ENCODE measurements at places on chromosomes 11 and 22.

DNA sequence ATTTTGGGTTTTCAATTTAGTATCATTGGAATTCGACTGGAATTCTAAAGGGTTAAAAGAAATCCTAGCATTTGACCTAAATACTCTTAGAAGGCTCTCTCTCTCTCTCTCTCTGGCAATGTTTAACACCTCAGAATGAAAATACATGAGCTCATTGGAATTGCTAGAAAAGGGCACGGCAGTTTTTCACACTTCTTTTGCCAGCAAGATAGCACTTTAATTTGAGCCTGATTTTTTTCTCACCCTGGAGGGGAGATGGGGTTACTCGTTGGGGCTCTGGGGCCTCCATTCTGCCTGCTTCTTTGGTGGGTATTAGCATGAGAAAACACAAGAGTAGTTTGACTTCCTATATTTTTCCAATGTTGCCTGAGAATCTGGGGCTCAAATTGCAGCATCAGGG is 22.8 kb upstream of the CLMP start:
- no peak for DNase-seq

DNA sequence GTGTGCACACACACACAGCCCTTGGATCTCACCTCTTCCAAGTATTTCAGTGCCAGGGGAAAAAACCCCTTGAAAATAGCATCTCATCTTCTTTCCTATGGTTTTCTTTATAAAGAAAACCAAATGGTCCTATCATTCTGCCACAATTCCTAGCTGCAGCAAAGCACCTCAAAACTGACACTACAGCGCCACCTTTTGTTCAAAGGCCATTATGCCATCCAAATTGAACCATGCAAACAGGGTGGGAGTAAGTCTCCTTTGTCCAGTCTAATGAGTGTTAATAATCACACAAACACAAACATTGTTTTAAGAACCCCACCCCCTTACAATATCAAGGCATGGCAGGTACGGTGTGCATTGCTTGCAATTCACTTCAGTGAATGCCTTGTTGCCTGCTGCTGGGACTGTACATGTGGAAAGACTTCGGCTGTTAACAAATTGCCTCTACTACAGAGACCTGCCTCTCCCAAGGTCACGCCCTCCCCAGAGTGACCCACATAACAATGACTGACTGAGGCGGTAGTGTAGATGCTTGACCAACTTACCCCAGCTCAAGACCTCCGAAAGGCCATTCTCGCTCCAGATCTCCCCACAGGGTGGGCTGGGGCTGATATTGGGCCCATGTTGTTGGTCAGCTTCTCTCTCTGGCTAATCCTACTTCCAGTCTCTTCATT is 31.7 kb downstream of the FAM181B start:
- DNase-seq, result peak; percentile 6

DNA sequence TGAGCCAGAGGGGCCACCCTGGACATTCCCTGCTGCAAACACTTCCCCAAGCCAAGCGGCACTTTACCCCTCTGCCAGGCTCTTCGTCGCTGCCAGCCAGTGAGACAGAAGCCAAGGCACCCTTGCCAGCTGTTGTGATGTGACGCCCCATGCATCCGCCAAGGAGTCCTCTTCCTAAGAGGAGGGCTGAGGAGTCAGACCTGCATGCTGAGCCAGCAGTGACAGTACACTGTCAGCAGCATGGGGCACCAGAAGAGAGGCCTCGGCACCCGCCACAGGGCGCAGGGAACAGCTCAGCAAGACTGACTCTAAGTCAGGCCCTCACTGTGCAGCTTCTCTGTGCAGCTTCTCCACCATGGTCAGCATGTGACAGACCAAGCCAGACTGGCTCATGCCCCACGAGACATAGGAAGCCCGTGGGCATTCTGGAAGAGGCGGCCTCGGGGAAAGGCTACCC is 26.4 kb downstream of the VPS37C start:
- DNase-seq, result no peak

DNA sequence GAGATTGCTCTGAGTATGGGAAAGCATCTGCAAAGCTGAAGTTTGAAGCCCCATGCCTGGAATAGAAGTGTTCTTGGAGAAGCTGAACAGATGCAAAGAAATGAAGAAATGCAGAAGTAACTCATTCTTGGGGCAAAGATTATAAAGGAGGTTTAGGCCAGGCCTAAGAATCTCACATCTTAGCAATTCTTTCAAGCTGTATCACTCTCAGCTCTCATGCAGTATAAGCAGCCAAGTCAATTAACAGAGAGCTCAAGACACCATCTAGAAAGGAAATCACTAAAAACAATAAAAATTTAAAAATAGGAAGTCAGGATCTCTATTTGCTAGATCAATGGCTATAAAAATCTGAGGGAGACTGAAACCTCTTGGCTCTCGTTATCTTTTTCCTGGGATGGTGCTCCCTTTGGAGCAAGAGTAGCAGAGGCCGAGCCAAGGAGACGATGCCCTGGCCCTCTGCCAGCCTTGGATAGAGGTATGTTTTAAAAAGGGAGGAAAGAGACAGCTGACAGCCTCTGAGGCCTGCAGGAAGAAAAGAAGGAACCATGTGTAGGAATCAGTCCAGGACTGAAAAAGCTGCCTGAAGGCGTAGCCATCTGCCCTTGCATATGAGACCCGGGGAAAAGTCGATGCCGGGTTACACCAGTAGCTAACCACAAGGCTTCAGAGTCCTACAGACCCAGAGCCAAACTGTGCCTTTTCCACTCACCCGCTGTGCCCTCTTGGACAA is 229.8 kb downstream of the BLID start:
- no peak for DNase-seq

GRCh38 chr11:15605094-15605493 is 490.4 kb downstream of the INSC start:
- no peak for DNase-seq

DNA sequence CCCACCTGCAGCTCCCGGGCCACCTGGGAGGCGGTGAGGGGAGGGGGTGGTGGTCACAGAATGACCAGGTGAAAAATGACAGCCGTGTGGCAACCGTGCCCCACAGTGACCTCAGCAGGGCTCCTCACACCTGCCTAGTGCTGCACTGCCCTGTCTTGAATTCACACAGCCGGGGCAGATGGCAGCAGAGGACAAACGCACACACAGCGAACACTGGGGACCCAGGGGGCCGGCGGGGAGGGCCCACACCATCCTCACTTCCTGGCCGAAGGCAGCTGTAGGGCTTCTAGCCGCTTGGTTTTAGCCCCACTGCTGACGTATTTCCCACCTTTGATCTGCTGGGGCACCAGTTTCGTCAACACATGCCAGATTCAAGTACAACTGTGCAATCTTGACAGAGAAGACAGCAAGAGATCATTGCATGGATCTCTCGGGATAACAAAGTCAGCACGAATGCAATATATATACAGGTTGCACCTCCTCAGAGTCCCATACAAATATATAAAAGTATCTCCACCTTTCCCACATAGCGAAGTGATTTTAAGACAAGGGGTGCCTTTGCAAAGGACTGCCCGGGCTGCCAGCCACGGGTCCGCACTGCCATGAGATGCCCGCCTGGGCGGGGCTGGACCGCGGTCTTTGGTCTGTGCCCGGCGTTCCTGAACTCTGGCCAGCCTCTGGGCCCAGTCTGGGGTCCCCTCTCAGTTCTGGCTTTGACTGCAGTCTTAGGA is 26.9 kb downstream of the TRMU start:
- DNase-seq, result no peak

GRCh38 chr22:27474711-27475547 is 326.6 kb downstream of the MN1 start:
- DNase-seq, result no peak

GRCh38 chr22:17772958-17773605 is 1.2 kb downstream of the BID start:
- DNase-seq, result no peak

- peak; percentile 20 for DNase-seq
Measured at GRCh38 chr11:123479048-123479837, 49.2 kb downstream of the GRAMD1B start.

GRCh38 chr11:65493367-65494176 is 5.3 kb upstream of the MALAT1 start:
- no peak for DNase-seq

GRCh38 chr11:71120471-71120896 is 131.9 kb downstream of the SHANK2 start:
- no peak for DNase-seq

- no peak for DNase-seq
Measured at GRCh38 chr22:49157529-49158339, 669.9 kb downstream of the BRD1 start.

- no peak for DNase-seq
Measured at GRCh38 chr11:129402206-129403171, 26.8 kb downstream of the BARX2 start.

- no peak for DNase-seq
Measured at GRCh38 chr11:123532131-123532530, 102.1 kb downstream of the GRAMD1B start.

DNA sequence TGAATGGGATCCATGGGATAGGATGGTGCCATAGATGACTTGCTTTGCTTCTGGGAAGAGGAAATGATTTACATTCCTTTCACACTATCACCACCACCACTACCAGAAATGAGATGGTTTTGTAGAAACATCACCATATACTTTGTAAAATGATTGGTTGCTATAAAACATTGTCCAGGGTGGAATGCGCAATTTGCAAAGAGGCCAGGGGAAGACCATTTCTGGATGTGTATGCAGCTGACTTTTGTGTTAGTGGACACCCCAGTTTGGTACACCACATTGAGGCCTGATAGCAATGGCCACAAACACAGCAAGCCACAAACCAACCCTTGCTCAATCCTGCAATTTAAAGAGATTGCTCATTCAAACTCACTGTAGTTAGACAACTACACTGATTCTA is 56.7 kb upstream of the RCN1 start:
- DNase-seq, result no peak

DNA sequence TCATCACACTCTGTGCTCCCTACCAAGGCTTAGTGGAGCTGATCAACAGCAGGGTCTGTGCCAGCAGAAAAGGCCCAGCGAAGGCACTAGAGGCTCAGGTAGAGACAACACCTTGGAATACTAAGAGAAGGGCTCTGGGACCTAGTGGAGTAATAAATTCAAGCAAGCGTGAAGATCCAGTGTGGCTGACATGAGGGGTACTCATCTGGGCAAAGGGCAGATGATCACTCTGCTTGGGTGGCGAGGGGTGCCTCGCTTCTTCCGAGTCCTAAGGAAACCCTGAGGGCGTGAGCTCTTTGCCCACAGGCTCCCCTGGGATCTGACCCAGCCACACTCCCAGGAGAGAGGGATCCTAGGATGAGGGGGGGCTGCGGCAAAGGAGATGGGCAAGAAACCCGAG is 3.5 kb upstream of the TPBGL start:
- no peak for DNase-seq

DNA sequence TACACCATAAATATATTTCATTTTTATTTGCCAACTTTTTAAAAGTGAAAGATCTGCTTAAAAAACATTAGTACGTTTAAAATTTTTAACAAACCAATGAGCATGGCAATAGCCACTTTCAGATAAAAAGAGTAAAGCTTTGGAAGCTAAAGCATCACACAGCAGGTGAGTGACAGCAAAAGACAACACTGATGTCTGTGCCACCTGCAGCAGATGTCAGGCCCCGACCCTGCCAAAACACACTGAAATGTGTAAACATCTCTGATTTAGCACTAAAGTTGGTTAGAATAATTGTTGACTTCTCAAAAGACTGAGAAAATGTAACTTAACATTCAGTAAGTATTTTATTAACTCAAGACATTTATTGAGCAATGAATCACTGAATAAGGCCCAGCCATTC is 232.9 kb downstream of the DLG2 start:
- no peak for DNase-seq

GRCh38 chr22:37654563-37655251 is 3.8 kb upstream of the PDXP start:
- no peak for DNase-seq

DNA sequence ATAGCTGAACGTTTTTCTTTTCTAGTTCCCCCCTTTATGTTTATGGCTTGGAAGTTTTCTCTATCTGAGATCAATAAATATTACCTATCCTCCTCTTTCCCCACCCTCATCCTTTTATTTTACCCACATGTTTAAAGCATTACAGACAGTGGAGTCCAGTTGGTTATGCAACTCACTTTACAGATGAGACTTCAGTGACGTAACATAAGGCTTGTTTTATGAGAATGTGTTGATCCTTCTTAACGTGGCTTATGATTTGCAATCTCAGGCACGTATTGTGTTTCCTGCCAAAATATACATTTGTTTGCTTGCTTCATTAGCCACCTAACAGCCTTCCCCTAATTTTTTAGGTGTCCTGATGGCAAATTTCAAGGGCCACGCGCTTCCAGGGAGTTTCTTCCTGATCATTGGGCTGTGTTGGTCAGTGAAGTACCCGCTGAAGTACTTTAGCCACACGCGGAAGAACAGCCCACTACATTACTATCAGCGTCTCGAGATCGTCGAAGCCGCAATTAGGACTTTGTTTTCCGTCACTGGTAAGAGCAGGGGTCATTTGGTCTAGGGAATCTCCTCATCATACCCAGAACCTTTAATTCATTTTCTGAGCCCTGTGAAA is 36.6 kb downstream of the TMEM45B start:
- no peak for DNase-seq

GRCh38 chr11:27777033-27777432 is 76.8 kb upstream of the BDNF start:
- no peak for DNase-seq

DNA sequence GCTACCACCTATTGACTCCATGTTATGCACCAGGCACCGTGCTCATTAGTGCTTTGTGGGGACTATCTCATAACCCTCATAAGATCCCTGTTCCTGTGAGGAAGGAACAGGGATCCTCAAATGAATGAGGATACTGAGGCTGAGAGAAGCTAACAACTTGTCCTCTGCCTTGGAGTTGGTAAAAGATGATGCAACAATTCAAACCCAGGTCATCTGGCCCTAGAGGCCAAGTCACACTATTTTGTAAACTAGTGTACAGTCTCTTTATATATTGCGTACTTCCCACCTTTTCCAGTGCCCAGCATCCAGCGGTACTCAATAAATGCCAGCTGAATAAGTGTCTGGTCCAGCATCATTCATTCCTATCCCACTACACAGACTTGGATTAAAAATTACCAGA is 92.6 kb downstream of the RCN1 start:
- DNase-seq, result no peak

GRCh38 chr22:39144101-39144767 is 8.2 kb downstream of the CBX7 start:
- DNase-seq, result peak; percentile 71

DNA sequence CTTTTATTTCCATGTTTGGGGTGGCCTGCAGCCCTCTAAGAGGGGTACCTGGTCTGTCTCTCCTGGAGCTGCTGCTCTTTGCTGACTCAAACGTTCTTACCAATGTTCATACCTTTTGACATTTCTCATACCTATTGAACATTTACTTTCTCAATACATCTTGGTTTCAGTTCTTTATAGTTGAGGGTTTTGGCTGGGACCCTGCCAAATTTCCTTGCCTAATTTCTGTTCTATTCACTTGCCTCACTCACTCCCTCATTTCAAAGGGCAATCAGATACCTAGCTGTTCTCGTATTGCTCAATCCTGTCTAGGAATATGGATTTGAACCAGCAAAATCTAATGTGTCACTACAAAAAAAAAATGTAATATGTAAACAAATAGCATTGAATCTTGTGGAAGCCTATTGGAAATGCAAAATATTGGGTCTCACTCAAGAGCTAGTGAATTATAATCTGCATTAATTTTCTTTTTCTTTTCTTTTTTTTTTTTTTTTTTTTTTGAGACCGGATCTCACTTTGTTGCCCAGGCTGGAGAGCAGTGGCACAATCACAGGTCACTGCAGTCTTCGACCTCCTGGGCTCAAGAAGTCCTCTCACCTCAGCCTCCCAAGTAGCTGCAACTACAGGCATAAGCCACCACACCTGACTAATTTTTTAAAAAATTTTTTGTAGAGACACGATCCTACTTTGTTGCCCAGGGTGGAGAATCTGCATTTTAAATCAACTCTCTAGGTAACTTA is 7.5 kb downstream of the OR6M1 start:
- DNase-seq, result no peak

- no peak for DNase-seq
Measured at GRCh38 chr22:50584106-50585096, 1.8 kb upstream of the CHKB start.

All from CD4-positive, alpha-beta T cell treated with Interleukin-4 for 4 hours (primary cell).